ENCODE measurements at places on chromosomes 16 and 17.

DNA sequence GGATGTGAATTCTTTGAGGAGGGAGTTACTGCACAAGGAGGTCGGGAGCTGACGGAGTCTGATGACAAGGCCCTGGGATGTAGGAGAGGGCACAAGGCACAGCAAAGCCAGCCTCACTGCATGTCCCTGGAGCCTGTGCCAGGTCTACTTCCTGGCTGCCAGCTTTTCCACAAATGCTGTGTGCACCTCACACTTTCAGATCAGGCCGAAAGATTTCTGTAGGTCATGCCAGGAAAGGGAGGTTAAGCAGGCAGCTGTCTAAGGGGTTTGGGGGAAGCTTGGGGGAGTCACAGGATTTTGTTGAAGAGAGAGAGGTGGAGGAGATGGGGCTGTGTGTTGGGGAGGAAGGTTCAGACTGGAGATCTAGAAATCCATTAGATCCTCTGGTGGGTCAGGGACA is 792.5 kb downstream of the KCNJ18 start:
- no peak for DNase-seq

- DNase-seq: peak; percentile 8
Observed at GRCh38 chr16:83701494-83701893, 106.3 kb upstream of the HSBP1 start.

DNA sequence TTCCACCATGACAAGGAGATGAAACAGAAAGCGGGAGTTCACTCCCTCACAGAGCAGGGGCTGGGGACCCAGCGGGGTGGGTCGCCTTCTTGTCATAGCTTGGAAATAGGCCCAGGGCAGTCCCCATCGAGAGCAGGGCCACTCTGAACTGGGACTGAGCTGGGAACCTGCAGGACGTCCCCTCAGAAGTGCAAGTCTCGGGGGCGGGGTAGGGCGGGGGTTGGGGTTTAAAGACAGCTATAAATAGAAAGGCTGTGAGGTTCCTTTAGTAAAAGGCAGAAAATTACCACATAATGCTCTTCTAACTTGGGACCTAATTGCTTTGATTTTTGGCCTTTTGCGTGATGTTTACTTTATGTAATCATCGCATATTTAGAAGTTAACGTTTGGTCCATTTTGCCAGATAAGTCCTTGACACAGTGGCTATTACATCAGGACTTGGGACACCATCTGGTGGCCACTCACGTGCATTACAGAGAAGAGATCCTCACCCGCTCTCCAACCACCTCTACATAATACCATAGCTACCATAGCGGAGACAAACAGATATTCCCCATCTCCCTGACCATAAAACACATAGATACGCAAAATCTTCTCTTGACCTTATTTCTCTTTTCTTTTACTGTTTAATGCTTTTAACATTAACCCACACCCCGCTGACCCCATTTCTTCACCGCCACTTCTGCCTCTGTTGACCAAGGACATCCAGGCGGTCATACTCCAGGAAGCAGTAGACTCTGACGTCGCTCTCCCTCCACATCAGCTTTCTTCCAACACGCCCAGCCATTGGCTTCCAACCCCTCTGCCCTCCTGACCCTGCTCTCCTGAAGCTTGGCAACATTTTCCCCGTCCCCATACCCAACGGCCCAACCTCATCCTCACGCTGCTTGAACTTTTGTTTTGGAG is 27.5 kb upstream of the PIK3R6 start:
- DNase-seq: peak; percentile 46

- no peak for DNase-seq
Observed at GRCh38 chr16:80746231-80746630, 58.2 kb downstream of the CDYL2 start.

DNA sequence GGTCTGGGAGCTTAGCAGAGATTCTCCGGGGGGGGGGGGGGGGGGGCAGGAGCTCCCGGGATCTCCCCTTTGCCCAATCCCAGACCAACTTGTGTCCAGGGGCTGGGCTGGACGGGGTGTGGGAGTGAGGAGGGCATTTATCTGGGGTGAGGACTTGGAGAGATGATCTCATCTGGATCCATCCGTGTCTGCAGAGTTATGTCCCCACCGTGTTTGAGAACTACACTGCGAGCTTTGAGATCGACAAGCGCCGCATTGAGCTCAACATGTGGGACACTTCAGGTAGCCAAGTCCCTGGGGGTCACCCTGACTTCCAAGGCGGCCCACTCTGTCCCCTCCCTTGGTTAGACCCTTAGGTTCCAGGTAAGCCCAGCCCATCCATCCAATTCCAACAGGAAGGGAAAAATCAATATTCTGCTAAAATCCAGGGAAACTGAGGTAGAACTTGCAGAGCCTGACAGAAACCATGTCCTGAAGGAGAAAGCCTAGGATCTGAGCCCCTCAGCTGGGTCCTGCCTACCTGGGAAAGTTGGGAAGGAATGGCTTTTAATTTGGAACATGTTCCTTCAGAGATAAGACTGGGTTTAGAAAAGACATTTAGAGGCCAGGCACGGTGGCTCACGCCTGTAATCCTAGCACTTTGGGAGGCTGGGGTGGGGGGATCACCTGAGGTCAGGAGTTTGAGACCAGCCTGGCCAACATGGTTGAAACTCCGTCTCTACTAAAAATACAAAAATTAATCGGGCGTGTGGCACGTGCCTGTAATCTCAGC is 921 bp downstream of the RND2 start:
- DNase-seq: no peak

- DNase-seq: no peak
Observed at GRCh38 chr17:2697611-2698162, 13.9 kb downstream of the CLUH start.

- peak; percentile 6 for DNase-seq
Observed at GRCh38 chr17:42049834-42050392, 488 bp downstream of the C17orf113 start.

GRCh38 chr16:31186176-31186575 is 6.2 kb downstream of the FUS start:
- no peak for DNase-seq
